ENCODE measurements at places on chromosomes 2 and 18. TPM values are rescaled to one million over a fixed set of nuclear protein-coding genes. Genes with fewer than 3 reads are reported as not detected.

DNA sequence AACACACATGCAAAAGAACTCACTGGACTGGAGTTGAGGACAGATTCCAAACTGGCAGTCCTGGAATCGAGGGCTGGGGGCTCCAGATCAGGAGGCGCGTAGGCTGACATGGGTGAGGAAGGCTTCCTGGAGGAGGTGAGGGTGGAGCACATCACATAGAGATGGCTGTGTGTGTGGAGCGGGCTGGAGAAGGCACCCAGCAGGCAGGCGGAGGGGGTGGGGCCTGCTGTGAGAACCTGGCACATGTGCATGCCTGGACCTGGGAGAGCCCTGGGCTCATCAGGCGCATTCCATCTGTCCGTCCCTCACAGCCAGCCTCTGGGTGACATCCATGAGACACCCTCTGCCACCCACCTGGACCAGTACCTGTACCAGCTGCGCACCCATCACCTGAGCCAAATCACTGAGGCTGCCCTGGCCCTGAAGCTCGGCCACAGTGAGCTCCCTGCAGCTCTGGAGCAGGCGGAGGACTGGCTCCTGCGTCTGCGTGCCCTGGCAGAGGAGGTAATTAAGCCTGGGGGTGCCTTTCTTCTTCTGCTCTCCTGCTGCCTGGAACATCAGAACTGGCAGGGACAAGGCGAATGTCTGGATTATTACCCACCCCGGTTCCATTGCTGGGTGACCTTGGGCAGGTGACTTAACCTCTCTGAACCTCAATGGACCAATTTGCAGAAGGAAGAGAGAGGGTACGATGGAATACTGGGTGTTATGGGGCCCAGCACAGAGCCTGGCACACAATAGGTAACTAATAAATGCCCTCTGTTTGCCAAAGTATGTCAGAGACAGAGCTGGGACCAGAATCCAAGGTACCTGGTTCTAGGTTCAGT is 108.3 kb downstream of the DYSF start:
- no peak for DNase-seq

DNA sequence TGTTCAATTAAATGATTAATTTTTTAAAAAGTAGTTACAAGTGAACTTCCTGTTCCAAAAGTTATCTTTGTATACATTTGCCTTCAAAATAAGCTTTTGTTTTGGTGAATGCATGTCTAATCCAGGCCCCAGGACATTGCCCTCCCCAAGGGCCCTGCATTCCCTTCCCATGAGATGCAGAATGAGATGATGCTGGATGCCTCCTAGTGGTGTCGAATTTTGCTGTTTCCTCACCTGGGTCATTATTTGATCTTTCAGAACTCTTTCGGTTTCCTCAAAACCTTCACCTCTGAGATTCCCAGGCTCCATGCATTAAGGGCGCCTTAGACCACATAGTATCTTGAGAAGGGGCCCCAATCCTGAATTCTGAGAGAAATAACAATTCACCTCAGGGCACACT is 728.8 kb downstream of the CNTNAP5 start:
- peak; percentile 4 for DNase-seq

GRCh38 chr18:53780666-53781065 is 443.8 kb downstream of the MBD2 start:
- DNase-seq: no peak

GRCh38 chr2:40760071-40760666 is 308.3 kb upstream of the SLC8A1 start:
- peak; percentile 10 for DNase-seq

DNA sequence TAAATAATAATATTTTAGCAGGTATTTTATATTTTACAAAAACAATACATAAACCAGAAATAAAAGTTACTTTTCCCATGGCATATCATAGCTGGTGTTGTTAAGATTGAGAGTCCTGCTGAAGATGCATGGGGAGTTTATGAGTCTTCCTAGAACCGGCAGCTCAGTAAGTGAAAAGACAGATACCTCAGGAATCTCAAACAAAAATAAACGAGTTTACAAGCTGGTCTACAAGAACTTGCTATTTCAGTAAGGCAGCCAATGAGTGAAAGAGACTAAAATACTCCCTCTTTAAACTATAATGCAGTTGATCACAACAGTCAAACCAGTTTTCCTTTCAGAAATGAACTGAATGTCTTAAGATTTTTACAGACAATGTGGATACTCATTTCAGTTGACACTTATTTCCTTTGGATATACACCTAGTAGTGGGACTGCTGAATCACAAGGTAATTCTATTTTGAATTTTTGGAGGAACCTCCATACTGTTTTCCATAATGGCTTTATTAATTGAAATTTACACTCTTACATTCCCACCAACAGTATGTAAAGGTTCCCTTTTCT is 8.9 kb downstream of the GAREM1 start:
- no peak for DNase-seq

GRCh38 chr2:162506706-162507105 is 162.8 kb downstream of the GCA start:
- no peak for DNase-seq

DNA sequence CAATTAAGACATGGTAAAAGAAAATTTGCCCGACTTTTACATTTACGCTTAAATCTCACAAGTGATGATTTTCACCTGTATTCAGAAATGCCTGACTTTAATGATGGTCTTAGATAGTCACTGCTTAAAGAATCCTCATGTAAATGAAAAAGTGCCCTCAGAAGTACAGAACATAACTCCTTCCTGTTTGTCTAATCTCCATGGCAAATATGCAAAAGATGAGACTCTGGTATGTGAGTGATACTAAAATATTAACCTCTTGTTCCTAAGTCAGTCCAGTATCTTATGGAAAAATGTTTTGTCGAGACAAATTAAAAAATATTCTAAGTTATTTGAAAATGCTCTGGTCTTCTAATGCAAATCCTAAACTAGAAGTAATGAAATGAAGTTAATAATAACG is 29.2 kb downstream of the KCTD1 start:
- DNase-seq: no peak

GRCh38 chr2:173231042-173231441 is 123.6 kb upstream of the CDCA7 start:
- no peak for DNase-seq

DNA sequence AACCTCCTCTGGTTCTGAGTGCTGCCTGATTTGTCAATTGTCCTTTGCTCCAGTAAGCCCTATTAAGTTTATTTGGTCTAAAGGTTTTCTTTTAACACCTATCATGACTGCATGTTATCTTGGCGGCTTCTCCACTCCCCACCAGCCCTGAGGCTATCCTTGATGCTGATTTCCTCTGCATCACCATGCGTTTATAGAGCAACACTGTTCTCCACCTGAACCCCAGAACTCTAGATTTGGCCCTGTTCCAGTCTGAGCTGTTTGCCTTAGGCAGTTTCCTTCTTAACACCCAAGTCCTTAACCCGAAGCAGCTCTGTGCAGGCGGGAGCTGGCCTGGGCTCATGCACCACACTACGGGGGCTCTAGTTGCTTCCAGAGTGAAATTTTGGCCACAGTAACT is 98.2 kb upstream of the NPAS2 start:
- DNase-seq: no peak

DNA sequence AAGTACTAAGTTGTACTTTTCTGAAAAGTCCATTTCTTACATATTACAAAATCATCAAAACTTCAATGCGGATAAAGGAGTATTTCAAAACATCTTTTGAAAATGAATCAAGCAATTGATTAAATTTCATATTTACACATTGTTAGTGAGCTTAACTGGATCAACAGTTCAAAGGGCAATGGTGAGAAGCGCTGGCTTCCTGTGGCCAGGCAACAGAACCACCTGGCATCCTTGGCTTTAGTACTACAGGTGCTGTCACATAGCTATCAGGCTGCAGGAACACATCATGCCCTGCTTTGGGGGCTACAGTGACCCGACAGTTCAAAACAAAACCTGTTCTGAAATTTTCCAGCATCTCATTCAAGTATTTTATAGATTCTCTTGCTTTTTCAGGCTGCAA is 59.2 kb downstream of the SMAD2 start:
- no peak for DNase-seq

DNA sequence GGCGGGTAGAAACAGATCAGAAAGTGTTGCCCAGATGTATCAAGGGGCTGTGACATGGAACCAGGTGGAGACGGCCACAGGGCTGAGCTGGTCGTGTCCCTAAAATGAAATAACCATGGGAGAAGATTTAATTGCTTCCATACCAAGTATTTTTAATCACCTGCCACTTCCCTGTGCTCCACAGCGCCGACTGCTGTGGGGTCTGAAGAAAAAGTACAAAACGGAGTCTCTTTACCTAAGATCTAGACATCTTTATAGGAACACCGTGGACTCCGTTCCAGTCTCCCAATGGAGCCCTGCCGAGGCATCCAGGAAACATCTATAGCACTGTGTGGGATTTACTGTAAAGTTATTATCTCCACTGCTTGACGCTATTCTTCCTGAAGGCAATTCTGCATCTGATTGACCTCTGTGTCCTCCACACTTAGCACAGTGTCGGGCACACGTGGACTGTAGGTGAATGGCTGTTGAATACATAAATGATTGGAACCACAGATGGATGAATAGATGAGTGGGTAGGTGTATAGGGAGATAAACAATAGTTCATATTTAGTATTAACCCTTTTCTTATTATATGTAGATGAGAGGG is 21.6 kb upstream of the GYPC start:
- DNase-seq: peak; percentile 53

- no peak for DNase-seq
Measured at GRCh38 chr18:8708670-8709069, 3.3 kb downstream of the MTCL1 start.

DNA sequence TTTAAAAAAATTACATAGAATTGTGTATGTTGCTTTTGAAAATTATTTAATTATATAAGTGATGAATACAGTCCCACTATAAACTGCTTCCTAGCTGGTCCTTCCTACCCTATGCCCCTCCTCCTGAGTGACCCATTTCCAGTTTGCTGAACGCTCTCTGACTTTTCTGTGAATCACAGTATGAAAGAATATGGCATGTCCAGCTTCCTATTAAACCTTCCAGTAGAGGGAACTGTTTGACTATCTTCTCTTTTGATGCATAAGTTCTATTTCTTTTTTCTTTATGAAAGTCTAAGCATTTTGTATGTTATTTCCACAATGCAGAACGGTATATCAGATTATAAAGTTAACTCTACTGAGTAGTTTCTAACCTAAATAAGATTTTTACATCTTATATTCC is 41.3 kb downstream of the PSMG2 start:
- no peak for DNase-seq

GRCh38 chr2:143177096-143177786 is 48.0 kb downstream of the ARHGAP15 start:
- no peak for DNase-seq

DNA sequence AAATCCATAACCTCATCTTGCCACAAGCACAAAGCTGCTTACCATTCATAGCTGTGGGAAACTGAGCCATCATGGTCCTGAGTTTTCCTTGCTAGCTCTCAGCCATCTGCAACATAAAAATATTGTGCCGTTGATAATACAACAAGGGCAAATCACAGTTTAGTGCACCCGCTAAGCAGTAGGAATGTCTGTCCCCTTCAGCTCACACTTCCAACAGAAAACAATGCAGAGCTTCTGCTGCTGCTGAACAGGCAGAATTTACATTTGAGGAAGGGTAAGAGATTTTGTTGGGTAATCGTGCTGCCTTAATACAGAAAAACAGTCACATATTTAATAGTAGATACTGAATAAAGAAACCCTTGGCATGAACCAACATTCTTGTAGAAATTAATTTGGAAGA is 32.3 kb downstream of the ITSN2 start:
- no peak for DNase-seq

GRCh38 chr2:171042253-171042969 is 113.4 kb downstream of the GORASP2 start:
- DNase-seq: no peak

- DNase-seq: no peak
Measured at GRCh38 chr2:148896136-148896535, 21.1 kb downstream of the KIF5C start.

GRCh38 chr18:12838178-12838634 is 45.8 kb downstream of the PTPN2 start:
- DNase-seq: peak; percentile 48

GRCh38 chr2:179273461-179273962 is 8.9 kb upstream of the SESTD1 start:
- DNase-seq: no peak

DNA sequence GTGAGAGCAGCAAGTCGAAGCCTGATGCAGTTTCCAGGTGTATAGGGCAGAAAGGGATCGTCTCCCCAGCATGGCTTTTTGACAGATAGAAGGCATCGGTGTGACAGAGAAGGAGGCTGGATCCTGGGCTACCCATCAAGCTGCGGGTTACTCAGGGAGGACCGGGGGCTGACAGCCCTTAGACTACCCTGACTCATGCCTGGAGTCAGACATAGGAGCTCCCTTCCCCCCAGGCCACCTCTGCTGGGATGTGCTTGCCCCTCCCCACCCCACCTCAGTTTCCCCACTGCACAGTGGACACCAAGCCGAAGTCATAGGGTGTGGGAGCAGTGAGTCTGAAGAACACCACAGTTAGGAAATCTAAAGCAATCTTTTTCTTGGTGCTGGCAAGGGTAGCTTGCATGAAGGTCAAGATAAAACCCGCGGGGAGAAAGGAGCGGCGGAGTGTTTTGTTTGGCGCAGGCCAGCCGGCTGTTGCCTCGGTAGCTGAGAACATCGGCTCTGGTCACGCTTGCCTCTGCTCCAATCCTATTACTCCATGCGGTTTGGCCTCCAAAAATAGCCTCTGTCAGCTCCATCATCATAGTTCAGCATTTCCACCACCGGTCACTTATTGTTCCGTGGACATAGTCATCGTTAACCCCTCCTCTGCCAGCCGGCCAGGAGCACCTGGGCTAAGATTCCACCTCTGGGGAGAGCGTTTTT is 169.2 kb upstream of the GLI2 start:
- no peak for DNase-seq

DSG1 gene
- not detected for total RNA-seq

NEB gene
- total RNA-seq: 0.14 TPM

POTEJ gene
- total RNA-seq: not detected

C18orf54 gene
- 10.3 TPM for total RNA-seq

CPLX4 gene
- not detected for total RNA-seq

ATG4B gene
- 71.5 TPM for total RNA-seq

SP140 gene
- not detected for total RNA-seq
